ENCODE measurements at places on chromosomes 13 and 19.

GRCh38 chr13:33125821-33126570 is 109.8 kb downstream of the KL start:
- DNase-seq: no peak

DNA sequence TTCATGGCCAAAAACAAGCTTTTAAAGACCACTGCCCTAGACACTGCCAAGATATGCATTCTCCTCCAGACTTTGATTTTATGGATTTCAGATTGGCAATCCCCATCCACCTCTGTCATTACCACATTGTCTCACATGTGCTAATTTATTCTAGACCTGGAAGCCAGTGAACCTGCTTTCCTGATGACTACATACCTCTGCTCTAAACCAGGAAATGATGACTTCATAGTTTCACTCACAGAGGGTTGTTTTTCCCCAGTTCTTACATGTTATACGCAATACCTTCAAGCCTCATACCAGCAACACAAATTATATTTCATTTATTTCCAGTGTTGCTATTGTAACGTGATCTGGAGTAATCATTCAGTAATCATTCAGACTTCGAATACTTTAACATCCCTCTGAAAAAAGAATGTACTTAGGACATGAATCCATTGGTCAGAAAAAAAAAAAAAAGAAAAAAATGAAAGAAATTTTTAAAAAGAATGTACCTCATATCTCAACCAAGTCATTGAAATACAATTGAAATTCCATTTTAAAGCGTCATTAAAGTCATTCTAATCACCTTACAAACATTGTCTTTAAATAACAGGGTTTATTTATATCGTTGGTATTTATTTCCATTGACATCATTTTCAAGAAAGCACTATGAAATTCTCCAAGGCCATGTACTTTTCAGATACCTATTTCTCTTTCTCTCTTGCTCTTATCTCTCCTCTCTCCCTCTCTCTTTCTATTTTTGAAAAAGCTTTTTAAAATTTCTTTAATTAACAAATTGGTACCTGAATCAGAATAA is 33.4 kb upstream of the KLF5 start:
- no peak for DNase-seq

DNA sequence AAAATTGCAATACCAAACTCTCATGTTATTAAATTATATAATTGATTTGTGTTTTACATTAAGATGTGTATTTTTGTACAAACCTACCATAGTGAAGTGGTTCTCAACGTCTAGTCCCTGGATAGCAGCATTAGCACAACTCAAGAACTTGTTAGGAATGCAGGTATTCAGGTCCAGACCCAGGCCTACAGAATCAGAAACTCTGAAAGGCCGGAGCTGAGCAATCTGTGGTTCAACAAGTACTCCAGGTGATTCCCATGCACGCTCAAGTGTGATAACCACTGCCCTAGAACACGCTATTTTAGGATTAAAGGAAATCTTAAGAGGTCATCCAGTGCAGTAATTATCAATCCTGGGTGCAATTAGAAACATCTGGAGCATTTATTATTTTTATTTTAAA is 456.3 kb downstream of the IRS2 start:
- DNase-seq: no peak

GRCh38 chr13:24854311-24854710 is 90.3 kb downstream of the RNF17 start:
- no peak for DNase-seq

GRCh38 chr13:42039457-42039945 is 8.9 kb upstream of the DGKH start:
- no peak for DNase-seq

DNA sequence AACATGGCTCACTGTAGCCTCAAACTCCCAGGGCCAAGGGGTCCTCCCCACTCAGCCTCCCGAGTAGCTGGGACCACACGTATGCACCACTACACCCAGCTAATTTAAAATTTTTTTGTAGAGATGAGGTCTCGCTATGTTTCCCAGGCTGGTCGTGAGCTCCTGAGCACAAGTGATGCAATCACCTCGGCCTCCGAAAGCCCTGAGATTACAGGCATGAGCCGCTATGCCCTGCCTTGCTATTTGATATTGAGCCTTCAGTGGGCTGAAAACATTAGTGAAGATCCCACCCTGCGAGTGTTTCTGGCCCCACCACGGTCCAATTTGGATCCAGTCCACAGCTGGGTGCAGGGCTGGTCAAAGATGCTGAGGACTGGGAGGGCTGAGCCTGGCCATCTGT is 65.9 kb downstream of the TRPM4 start:
- DNase-seq: no peak

- DNase-seq: no peak
Measured at GRCh38 chr19:28556371-28556770, 656.6 kb downstream of the UQCRFS1 start.

GRCh38 chr19:6087074-6087571 is 23.2 kb downstream of the RFX2 start:
- DNase-seq: no peak

DNA sequence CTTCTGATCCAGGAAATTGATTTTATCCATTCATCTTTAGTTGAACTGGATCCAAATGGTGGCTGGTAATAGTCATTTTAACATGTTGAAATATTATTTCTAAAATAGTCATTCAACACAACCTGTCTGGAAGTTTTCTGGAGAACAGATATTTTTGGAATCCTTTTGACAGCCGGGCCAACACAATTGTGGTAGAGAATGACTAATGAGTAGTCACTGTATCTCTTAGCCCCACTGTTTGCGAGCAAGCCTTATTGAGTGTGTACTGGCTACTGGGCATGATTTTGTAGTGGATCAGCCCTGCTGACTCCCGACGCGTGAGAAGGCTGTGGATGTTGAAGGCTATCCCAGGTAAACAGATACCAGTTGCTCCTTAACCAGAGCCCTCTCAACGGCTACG is 383.4 kb downstream of the ZNF536 start:
- no peak for DNase-seq

GRCh38 chr19:30587869-30588268 is 215.7 kb downstream of the ZNF536 start:
- no peak for DNase-seq

DNA sequence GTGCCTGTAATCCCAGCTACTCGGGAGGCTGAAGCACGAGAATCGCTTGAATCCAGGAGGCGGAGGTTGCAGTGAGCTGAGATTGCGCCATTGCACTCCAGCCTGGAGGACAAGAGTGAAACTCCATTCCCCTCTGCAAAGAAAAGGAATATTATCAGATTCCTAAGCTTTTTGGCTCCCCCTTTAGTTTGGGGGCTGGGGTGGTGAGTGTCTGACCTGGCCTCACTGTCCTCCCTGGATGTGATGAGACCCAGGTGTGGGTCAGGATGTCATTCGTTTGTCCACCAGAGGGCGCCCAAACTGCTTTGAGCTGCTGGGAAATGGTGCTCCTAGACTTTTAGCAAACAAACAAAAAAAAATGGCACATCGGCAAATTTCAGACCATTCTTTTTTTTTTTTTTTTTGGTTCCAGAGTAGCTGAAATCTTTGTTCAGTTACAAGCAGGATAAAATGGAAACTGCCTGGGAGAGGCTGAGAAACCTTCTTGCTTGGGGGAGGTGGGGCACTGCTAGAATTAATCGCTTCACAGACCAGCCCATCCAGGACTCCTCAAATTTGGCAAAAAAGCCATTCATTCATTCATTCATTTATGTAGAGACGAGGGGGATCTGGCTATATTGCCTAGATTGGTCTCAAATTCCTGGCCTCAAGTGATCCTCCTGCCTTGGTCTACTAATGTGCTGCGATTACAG is 29.4 kb downstream of the SPC24 start:
- DNase-seq: peak; percentile 59

DNA sequence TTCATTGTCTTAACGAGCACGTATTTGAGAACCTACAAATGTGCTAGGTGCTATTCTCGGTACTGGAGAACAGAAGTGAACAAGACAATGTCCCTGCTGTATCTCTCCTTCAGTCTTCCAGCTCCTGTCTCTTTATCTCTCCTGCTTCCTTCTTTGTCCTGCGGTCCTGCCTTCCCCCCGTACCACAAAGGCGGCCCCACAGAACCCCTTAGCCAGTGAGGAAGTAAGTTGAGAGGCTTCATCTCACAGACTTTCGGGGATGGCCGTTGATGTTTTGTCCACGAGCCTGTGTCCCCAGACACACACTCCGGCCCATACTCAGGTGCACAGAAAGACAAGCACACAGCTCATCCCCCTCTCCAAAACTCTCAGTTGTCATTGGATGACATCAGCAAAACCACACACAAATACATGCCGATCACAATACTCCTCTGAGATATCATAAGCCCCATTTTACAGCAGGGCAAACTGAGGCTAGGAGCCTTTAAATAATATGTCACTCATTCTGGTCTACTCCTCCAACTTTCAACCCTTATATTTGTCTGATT is 507 bp upstream of the SWSAP1 start:
- no peak for DNase-seq

All from activated T-cell treated with anti-CD3 and anti-CD28 coated beads for 24 hours (primary cell).